NCI-H1092 treated with DMSO at 0.1 percent for 48 hours (cell line): ENCODE measurements at places on chromosomes 7 and 10.

DNA sequence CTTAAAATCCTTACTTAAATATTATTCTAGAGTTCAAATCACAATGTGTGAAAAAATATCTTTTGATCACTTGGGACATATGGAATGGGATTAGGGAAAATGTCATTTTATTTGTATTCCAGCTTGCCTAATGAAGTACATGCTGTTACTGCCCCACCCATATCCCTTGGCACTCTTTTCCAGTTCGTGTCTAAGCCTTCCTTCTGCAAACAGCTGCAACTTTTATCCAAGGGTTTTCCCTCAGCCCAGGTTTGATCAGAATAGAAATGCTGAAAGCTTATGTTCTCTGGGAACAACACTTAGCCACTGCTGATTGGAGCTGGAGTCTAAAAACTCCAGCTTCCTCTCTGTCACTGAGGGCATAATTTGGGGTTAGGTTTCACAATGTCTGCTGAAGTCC, 214.1 kb upstream of the FAM3C start:
- DNase-seq, result no peak

- DNase-seq, result no peak
Measured at GRCh38 chr10:1650542-1651269, 86.6 kb downstream of the ADARB2 start.

- no peak for DNase-seq
Measured at GRCh38 chr7:121761399-121761798, 111.6 kb upstream of the PTPRZ1 start.

- DNase-seq, result no peak
Measured at GRCh38 chr10:51137756-51138529, 63.7 kb downstream of the PRKG1 start.

DNA sequence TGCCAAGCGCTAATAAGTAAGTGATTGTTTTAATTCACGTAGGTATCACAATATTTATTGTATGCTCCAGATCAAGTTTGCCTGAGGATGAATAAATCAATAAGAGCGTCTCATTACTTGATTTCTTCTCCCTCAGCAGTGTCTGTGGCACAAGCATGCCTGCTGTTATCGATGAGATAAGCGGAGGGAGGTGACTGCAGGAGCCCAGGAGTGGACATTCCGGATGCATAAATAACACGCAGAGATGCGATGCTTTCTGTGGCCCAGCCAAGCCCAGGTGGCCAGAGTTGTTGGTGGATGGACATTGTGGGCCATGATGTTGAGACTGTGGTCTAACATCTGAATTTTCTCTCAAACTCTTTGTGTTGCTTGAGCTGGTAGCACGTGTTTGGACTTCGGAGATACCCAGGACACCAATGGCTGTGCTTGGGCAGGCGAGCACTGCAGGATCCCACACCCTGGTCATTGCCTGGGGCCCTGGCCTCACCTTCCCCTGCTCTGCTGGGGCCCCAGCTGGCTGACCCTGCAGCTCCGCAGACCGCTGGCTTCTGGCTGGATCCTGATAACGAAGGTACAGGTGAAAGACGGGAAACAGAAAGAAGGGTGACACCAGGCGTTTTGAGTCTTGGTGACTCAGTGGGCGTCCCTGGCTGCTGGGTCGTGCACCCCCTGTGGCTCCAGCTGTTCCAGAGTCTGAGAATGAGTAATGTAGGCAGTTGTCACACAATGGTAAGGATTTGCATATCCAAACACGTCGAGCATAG, 31.2 kb upstream of the MNX1 start:
- no peak for DNase-seq

GRCh38 chr10:132388891-132389432, 8.0 kb upstream of the PWWP2B start:
- DNase-seq, result no peak

- no peak for DNase-seq
Measured at GRCh38 chr7:1698201-1698600, 28.1 kb downstream of the ELFN1 start.

DNA sequence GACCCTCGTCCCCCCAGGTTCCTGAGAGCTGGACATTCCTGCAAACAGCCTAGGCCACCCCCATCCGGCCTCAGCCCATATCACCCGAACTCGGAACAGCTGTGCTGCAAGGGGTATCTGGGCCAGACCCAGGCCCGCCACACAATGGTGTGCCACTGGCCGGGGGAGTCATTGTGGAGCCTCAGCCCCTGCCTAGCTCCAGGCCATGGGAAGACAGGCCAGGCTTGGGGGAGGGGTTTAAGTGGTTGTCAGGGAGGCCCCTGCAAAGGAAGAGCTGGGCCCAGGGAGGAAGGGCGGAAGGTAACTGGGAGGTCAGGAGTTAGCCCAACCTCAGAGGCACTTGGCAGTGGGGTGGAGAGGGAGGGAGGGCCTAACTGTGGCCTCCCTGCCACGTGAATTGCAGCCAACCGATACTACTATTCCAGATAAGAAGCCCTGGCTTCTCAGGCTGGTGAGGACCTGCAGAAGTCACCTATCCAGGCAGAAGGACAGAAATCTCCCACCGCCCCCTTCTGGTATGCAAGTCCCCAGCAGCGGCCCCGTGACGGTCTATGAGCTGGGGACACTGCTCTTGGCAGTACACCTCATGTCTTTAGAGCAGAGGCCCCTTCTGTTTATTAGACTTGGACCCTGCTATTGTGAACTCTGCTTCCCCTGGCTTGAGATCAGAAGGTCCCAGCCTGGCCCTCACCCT, 26.8 kb downstream of the VSIR start:
- DNase-seq, result no peak

DNA sequence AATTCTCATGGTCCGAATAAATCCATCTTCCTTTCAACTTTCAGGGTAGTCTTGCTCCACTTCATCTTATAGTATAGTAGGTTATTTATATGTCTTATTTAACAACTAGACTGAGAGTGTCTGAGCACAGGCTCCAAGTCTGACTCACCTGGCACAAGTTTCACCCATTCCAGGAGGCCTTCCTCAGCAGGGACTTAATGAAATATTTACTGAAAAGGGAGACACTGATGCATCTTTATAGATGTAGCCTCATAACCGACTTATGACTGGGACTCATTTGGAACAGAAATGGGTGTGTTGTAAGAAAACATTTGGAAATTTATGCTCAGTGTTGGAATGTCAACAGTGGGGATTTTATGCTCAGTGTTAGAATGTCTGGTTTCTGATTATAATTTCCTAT, 59.9 kb downstream of the CH25H start:
- DNase-seq, result no peak

GRCh38 chr10:119634219-119634544, 17.0 kb upstream of the BAG3 start:
- DNase-seq, result no peak

- no peak for DNase-seq
Measured at GRCh38 chr7:80372415-80372814, 139.4 kb downstream of the GNAT3 start.

DNA sequence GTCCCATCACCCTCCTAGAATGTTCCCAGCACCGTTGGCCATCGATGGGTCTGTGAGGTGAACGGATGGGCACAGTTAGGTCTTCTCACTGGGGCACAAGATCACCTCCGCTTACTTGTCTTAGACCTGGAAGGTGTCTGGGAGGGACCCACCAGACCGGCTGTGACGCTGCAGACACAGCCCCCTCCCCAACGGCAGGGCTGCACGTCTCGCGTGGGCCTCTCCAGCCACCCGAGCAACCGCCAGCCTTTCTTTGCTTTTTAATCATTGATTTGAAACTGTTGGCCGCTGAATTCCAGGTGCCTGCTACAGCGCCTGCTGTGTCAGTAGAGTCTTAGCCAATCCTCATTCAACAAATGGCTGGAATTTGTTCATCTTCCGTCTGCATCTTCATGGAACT, 90.4 kb downstream of the DYNC2I1 start:
- no peak for DNase-seq

- DNase-seq, result no peak
Measured at GRCh38 chr7:138138244-138138643, 62.0 kb downstream of the AKR1D1 start.

- no peak for DNase-seq
Measured at GRCh38 chr10:20494474-20494873, 402.6 kb downstream of the NEBL start.
